Brain pericyte (primary cell): ENCODE measurements at places on chromosomes 13 and 19.
A peak's percentile ranks its signal among the peaks of the same experiment; 100 is the strongest.

GRCh38 chr19:58218899-58219298 lies 9.8 kb upstream of the ZNF544 start:
- no peak for DNase-seq

- no peak for DNase-seq
Measured at GRCh38 chr19:7887408-7888144, 734 bp upstream of the LRRC8E start.

DNA sequence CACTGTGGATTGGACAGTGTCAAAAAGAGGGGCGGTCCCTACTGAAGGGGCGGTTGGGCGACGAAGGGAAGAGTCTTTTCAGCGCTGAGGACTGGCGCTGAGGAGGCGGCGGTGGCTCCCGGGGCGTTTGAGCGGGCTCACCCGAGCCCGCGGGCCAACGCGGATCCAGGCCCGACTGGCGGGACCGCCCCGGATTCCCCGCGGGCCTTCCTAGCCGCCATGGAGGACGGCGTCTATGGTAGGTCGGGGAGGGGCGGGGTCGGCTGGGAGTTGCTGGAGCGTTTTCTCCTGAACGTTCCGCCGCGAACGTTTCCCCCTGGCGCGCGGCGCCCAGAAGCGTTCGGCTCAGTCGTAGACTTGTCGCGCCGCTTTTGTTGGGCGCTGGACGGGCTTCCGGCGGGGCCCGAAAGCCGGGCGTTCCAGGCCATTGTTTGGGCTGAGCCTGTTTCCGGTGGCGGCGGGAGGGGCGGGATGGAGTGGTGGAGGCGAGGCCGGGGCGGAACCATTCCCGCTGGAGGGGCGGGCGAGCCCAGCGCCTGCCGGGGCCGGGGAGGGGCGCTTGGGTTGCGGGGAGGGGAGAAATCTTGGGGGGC lies at the start of gene CYTH2:
CYTH2 (plus strand) TSS at position 81 of the 593 bp plus-strand sequence; CDS start at position 220, 139 bp downstream.
- peak; percentile 40 for DNase-seq

- no peak for DNase-seq
Measured at GRCh38 chr13:45518525-45519245, 53.9 kb downstream of the COG3 start.

- DNase-seq: no peak
Measured at GRCh38 chr13:89701913-89702312, 1645.6 kb upstream of the MIR17HG start.

- DNase-seq: peak; percentile 44
Measured at GRCh38 chr19:1361601-1362386, 21.9 kb upstream of the NDUFS7 start.
